ENCODE measurements at places on chromosomes 12 and 14.

DNA sequence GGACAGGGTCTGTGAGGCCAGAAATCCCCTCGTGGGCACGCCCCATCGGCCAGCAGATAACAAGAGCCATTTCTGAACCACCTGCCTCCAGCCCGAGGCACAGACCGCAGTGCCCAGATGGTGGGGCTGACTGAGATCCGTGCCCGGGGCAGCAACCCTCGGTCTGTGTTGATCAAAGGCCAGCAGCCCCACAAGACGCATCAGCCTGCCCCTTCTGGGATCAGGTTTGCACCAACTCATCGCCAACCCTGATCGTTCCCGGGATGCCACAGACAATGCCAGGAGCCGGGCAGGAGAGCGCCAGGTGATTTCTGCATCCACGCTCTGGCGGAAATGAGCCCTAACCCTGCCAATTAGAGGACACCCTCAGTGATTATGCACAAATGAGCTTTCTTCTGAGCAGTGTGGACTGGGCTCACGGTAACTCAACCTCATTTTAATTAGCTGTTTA is 64.5 kb downstream of the TESC start:
- DNase-seq: no peak

GRCh38 chr14:103055695-103056094 is 1.7 kb downstream of the CDC42BPB start:
- no peak for DNase-seq

GRCh38 chr12:92111256-92111655 is 34.4 kb downstream of the BTG1 start:
- no peak for DNase-seq

GRCh38 chr12:51442324-51442723 is 17.7 kb downstream of the SLC4A8 start:
- peak; percentile 2 for DNase-seq

DNA sequence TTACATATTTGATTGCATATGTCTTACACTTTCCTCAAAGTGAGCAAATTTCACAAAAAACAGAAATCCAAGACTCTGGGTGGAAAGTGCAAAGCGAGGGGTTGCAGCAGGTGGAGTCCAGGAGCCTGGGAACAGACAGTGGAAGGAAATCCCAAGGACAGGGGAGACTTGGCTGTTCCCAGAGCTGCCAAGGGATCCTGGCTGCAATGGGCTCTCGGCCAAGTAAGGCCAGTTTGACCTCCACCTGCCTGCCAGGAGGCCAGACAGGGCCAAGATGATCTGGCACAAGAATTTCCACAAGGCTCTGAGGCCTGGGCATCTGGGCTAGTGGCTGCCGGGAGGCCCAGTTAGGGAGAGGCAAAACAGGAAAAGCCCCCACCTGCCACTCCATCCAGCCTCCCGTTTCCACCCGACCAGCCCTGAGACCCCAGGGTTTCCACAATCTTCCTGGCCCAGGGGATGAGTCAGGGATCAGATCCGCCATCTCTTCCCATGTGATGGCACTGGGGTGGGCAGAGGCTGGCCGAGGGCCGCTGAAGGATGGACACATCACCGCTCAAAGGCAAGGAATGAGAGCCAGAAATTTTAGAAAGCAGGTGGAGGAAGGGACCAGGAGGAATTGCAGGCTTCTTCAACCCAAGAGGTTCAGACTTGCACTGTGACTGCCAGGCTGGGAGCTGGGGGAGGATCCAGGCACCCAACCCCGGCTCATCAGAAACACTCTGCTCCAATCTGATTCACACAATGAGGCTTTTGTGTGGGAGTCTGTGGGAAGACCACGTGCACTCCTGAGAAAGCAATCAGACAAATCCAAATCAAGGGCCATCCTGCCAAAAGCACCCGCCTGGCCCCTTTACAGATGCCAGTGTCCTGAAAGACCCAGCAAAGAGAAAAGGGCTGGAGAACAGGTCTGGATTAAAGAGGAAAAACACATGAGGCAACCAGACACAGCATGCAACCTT is 16.3 kb downstream of the SCARB1 start:
- DNase-seq: no peak

- DNase-seq: no peak
These were observed 8.8 kb downstream of the P2RX4 start for GRCh38 chr12:121218588-121219352.

DNA sequence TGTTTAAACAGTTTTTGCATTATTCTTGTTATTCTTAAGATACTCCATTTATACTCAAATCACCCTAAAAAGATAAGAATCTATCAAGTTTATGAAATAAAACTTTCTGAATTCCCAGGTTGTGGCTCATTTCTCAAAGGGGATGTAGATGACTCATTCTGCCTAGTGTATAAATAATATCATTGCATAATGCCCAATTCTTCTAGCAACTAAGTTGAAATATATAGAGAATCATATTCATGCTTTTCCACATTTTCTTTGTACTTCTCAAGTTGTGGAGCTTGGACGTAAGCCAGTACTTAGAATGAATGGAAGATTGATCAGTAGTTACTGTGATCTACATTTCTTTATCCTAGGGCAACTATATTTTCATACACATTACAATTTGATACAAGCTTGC is 201.1 kb downstream of the PPFIA2 start:
- no peak for DNase-seq

DNA sequence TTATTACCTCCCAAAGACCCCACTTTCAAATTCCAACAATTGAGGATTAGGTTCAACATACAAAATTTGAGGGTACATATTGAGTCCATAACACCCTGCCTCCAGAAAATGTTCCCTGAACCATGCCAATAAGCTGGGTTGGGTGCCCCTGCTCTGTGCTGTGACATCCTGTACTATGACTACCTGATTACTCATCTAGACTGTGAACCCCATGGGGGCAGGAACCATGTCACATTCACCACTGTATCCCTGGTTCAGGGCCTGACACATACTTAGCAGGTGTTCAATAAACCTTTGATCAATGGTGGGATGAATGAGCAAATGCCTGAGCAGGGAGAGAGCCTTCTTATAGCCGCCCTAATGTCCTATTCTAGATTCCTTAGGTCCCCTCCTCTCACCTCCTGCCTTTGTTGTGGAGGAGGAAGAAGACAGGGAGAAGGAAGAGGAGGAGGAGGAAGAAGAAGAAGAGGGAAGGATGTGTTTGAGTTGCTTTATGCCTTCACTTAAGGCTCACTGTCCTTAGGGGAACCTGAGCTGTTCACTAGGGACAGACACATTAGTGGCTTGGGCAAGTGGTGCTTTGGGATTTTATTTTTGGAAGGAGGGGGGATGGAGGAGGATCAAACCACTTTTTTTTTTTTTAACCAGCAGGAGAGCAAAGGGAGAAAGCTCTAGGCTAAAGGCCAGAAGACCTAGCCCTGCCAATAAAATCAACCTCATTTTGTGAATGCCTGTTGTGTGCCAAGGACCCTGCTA is 21.3 kb downstream of the GPR68 start:
- DNase-seq: no peak

GRCh38 chr14:44339231-44339630 is 167.9 kb downstream of the FSCB start:
- DNase-seq: no peak

DNA sequence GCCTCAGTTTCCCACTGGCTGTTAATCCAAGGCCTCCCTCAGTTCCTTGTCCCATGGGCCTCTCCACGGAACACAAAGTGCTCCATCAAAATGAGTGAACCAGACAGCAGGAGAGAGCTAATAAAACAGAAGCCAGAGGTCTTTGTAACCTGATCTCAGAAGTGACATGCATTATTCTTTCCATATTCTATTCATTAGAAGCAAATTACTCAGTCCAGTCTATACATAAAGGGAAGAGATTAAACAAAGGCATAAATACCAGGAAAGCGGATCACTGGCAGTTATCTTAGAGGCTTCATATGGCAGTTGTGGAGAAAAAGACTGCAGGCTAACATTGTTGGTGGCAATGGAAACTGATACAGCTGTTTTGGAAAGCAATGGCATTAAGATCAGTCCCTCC is 170.6 kb upstream of the GARIN6 start:
- DNase-seq: no peak

- DNase-seq: no peak
These were observed 339.3 kb downstream of the EGLN3 start for GRCh38 chr14:33611405-33612196.

GRCh38 chr12:6177642-6178358 is 22.4 kb upstream of the CD9 start:
- no peak for DNase-seq

GRCh38 chr12:132359971-132360370 is 30.6 kb upstream of the GALNT9 start:
- no peak for DNase-seq

GRCh38 chr12:120262852-120263747 is 2.4 kb downstream of the PXN start:
- no peak for DNase-seq

GRCh38 chr12:111842556-111843396 is 748 bp downstream of the MAPKAPK5 start:
- no peak for DNase-seq

DNA sequence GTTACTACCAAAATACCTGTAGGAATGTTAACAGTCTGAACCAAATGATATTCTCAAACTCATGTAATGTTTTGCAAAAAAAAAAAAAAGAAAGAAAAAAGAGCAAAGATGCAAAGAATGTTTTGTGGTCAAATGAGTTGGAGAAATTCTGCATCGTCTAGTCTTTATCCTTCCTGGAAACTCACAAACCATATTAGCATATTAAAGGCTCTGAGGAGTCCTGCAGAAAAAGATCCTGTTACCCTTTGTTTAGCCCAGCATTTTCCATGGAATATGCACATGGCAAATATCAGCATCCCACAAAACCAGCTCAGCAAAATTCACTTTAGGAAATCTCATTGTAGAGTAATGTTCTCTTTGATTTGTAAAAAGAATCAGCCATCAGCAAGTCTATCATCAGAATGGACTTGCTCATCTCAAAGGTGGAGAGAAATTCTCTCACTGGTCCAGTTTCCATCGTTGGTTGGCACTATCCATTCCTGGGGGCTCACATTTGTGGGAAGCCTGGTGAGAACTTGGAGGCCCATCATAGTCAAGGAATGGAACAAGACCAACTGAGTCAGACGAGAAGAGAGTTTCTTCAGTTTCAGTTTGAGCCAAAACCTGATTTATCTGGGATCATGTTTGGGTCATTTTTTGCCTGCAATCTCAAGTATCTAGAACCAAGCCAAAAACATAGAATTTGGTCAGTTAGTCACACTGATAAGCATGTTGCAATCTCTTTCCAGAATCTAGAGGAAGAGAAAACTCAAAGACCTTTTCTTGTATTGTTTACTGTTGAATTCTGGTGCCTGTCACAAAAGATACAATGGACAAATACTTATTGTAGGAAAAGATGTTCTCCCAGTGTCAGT is 129.8 kb downstream of the TBX5 start:
- DNase-seq: peak; percentile 47

- no peak for DNase-seq
These were observed 553 bp downstream of the CLEC14A start for GRCh38 chr14:38255408-38255672.

DNA sequence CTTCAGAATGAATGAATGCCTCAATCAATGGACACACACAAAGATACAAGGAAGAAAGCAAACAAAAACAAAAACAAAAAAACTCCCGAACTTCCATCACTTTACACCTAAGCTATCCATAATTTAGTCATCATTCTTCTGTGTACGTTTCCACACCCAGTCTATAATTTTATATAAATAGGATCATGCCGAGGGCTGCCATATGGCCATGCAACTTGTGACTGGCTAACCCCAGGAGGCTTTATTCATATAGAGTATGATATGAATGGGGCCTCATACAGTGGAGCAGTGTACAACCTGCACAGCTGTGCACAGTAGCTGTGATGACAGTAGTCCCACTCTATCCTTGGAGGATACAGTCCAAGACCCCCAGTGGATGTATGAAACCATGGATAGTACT is 365.7 kb downstream of the TMEM132D start:
- DNase-seq: no peak

GRCh38 chr12:28235015-28235414 is 44.8 kb downstream of the CCDC91 start:
- no peak for DNase-seq
